ENCODE measurements at places on chromosomes 2 and 18.

- DNase-seq: no peak
These were observed 30.3 kb downstream of the MOGAT1 start for GRCh38 chr2:222701721-222702131.

DNA sequence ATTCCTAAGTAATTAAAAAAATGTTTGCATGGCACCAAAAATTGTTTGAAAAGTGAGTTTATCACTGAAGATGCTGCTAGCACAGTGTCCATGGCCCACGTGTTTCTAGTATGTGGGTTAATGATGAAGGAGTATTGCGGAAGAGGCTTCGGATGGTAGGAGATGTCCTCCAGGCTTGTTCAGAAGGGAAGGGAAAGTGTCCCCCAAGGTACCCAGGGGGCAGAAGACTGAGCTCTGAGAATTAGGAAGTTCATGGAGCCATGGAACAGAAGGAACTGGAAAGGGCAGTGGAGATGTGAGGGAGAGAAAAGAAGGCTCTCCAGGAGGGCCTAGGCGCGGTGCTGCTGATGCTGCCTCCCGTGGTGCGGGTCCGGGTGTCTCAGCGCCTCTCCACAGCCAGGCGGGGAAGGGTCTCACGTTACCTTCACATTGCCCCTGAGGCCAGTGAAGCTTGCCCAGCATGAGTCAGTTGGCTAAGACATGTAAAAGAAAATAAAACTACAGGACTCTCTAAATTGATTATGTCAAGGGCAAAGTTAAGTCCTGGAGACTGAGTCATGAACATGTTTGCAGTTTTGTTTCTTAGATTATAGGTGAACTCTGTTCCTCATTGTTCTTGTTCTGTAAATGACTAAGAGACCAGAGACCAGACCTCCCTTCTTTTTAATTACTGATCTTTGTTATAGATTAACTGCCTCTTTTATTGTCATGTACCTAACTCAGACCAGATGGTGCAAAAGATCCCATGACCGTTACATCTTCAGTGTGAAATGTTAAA, 89.0 kb downstream of the MTCL1 start:
- DNase-seq: no peak

- no peak for DNase-seq
These were observed 67.2 kb upstream of the TMEM17 start for GRCh38 chr2:62573137-62573731.

GRCh38 chr2:171655586-171655985, 31.7 kb upstream of the DYNC1I2 start:
- DNase-seq: no peak

DNA sequence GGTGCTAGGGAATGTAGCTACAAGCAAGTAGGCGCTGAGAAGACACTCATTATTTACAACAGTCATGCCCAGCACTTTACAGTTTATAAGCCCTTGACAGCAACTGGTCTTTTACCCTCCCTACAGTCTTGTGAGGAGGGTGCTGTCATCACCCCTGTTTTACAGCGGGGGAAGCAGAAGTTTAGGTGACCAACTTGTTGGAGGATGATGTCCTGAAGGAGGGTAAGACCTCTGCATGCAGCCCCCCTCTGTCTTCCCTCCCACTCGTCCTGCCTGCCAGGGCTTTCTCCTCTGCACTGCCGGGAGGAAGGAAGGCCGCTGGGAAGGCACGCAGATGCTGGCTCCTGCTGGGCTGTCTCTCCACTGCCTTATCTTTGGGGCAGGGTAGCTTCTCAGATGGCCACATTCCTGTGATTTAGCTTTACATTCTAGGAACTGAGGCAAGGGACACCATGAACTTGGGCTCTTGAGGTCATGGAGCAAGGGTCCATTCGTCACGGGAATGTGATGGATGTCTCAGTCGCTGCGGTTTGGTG, 972 bp downstream of the IL1R1 start:
- DNase-seq: no peak

- no peak for DNase-seq
These were observed 334.0 kb downstream of the SOCS6 start for GRCh38 chr18:70622622-70623419.

DNA sequence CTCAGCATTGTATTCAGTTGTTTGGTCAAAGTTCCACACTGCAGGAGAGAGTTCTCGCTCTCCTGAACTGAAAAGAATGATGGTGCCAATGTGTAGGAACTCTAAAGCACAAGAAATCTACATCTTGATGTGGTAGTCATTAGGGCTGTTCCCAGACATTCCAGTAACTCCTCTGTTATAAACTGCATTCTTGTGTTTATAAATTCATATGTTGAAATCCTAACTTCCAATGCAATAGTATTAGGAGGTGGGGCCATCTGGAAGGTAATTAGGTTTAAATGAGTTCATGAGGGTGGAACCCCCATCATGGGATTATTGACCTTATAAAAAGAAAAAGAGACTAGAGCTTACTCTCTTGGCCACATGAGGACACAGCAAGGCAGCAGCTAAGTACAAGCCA, 239.6 kb downstream of the CDH20 start:
- DNase-seq: no peak

GRCh38 chr2:174802459-174802858, 38.2 kb upstream of the CHRNA1 start:
- DNase-seq: no peak

Data from NCI-H1092 treated with DMSO at 0.1 percent for 48 hours (cell line).